ENCODE measurements at places on chromosomes 13 and 19. TPM values are rescaled to one million over a fixed set of nuclear protein-coding genes. Genes with fewer than 3 reads are reported as not detected.
A peak's percentile ranks its signal among the peaks of the same experiment; 100 is the strongest.

GRCh38 chr19:39974377-39975155 is 3.6 kb downstream of the PSMC4 start:
- no peaks in the 10 kb centered on the region for H3K4me1 ChIP-seq
- H3K4me3 ChIP-seq, result no peak overlapping the region
- H3K27ac ChIP-seq, result no peak overlapping the region
- peaks cover 38% of the 10 kb centered on the region for H3K36me3 ChIP-seq
- DNase-seq, result no peak

GRCh38 chr13:75309981-75310580 is 171.9 kb downstream of the TBC1D4 start:
- H3K27me3 ChIP-seq, result no peaks in the 10 kb centered on the region
- H3K4me3 ChIP-seq, result no peak overlapping the region
- H3K36me3 ChIP-seq, result peaks cover 21% of the 10 kb centered on the region
- no peak overlapping the region for H3K27ac ChIP-seq

Gene IL27RA
- 22.7 TPM for polyA plus RNA-seq

- H3K4me1 ChIP-seq, result peaks cover 5% of the 10 kb centered on the region
- H3K4me3 ChIP-seq, result no peak overlapping the region
- H3K36me3 ChIP-seq, result peaks cover 11% of the 10 kb centered on the region
- H3K27me3 ChIP-seq, result no peaks in the 10 kb centered on the region
Observed at GRCh38 chr13:97438856-97439595, 5.1 kb downstream of the RAP2A start.

GRCh38 chr13:45773236-45773635 is 71.1 kb downstream of the CBY2 start:
- H3K27me3 ChIP-seq, result no peaks in the 10 kb centered on the region
- no peak for DNase-seq
- no peaks in the 10 kb centered on the region for H3K4me1 ChIP-seq

GRCh38 chr19:10290876-10291553 is 1.3 kb downstream of the ICAM5 start:
- no peak overlapping the region for H3K4me3 ChIP-seq
- no peaks in the 10 kb centered on the region for H3K36me3 ChIP-seq
- H3K27ac ChIP-seq, result peak overlapping the region; percentile 50
- peaks cover 49% of the 10 kb centered on the region for H3K4me1 ChIP-seq
- DNase-seq, result peak; percentile 67

Gene DIAPH3
- 0.35 TPM for polyA plus RNA-seq

DNA sequence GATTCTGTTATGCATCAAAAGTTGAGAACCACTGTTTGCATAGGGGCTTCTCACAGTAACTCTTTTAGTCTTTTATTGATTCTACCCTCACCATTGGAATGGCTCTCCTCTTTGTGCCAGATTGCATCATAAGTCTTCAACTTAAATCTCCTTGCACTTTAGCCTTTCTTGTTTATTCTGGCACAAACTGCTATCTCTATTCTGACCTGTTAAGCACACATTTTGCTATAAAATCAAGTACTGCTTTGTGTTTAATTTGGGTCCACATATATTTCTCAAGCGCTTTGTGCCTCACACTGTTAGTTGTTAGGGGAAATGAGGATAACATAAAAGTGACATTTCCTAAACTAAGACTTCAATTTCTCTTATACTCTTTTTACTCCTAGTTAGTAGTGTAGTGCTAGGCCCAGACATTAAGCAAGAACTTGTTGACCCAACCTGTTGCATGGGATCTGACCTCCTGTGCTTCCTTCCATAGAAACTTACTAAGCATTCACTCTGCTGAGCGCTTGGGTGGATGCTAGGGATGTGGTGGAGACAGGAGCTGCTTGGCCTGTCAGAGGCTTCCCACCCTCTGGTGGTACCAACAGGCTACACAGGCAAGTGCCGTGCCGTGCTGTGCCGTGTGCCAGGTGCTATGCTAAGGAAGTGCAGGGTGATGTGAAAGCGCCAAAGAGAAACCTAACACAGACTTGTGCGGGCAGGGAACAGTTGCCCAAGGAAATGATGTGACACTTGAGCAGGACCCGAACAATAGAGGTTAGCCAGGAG is 1.2 kb downstream of the UTP14C start:
- no peak overlapping the region for H3K4me3 ChIP-seq
- H3K27me3 ChIP-seq, result no peaks in the 10 kb centered on the region
- peaks cover 8% of the 10 kb centered on the region for H3K4me1 ChIP-seq

GRCh38 chr19:40298026-40298425 is 12.9 kb upstream of the AKT2 start:
- no peaks in the 10 kb centered on the region for H3K4me1 ChIP-seq
- H3K27ac ChIP-seq, result no peak overlapping the region
- H3K4me3 ChIP-seq, result no peak overlapping the region
- no peaks in the 10 kb centered on the region for H3K36me3 ChIP-seq
- DNase-seq, result no peak
- no peaks in the 10 kb centered on the region for H3K27me3 ChIP-seq

DNA sequence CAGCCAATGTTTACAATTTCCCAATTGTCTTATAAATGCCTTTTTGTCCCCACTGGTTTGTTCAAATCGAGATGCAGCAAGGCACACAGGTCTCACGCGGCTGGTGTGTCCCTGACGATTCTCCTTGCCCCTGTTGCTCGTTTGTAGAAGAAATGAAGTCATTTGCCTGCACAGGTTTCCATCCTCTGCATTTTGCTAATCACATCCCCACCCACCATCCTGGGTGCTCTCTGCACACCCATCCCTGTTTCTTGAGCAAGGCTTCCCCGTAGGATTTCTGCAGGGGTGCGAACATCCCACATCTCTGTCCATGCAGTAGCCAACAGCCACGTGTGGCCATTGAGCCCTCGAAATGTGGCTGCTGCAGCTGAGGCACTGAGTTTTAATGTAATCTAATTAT is 59.8 kb upstream of the SOX1 start:
- H3K27ac ChIP-seq, result no peak overlapping the region
- peaks cover 4% of the 10 kb centered on the region for H3K4me1 ChIP-seq
- no peaks in the 10 kb centered on the region for H3K27me3 ChIP-seq
- no peaks in the 10 kb centered on the region for H3K36me3 ChIP-seq
- H3K4me3 ChIP-seq, result no peak overlapping the region
- DNase-seq, result no peak

DNA sequence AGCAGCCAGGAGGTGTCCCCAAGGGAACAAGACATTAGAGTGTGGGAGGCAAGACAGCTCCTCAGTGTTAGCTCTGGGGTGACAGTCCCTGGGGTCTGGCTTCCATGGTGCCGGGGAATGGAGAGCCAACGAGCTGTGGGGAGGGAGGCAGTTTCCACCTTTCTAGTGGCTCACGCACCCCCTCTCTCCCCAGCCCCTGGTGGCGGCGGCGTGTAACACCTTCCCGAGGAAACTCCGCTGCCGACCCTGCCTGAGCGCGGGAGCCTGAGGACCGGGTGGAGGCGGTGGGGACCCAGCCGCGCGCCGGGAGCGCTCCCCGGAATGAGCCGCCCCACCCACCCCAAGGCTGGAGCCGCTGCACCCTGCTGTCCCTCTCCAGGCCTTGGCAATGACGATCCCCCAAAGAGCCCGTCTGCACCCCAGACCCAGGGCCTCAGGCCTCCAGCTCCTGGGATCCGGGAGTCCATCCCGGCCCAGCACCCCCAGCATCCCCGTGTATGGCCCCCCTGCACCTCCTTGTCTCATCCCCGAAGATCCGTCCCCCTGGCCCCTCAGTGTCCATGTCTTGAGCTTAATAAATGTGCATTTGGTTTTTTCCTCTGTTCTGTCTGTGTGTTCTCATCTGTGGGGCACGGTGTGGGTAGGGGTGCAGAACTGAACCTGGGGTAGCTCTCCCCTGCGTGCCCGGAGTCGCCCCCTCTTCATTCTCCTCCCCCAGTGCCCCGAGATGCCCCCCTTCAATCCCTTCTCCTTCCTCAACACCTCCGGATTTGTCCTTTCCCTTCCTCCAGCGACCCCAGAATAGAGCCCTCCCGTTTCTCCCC is 622 bp upstream of the FXYD5 start:
- no peaks in the 10 kb centered on the region for H3K36me3 ChIP-seq
- H3K4me3 ChIP-seq, result peak overlapping the region; percentile 88
- no peak overlapping the region for H3K27ac ChIP-seq

- H3K4me1 ChIP-seq, result no peaks in the 10 kb centered on the region
- no peaks in the 10 kb centered on the region for H3K36me3 ChIP-seq
- DNase-seq, result no peak
- H3K27ac ChIP-seq, result no peak overlapping the region
- no peaks in the 10 kb centered on the region for H3K27me3 ChIP-seq
- no peak overlapping the region for H3K4me3 ChIP-seq
Observed at GRCh38 chr13:20708216-20708615, 4.7 kb downstream of the IL17D start.

DNA sequence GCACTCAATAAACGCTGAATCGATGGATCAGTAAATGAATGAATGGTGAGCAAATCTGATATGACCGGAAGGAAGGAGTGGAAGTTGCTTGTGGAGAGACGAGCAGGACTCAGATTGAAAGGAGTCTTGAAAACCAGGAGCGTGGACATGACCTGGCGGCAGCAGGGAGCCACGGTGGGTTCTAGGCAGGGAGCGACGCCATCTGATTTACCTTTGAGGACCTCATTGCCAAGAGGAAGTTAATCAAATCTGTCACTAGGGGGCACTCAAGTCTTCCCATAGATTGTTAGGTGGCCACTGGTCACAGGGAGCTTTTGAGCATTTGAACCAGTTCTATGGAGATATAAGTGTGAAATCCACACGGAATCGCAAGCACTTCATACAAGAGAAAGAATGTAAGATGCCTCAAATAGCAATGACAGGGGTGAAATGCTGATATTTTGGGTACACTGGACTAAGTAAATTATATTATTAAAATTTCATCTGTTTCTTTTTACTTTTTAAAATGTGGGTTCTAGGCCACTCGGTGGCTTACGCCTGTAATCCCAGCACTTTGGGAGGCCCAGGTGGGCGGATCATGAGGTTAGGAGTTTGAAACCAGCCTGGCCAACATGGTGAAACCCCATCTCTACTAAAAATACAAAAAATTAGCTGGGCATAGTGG is 9.2 kb upstream of the FBN3 start:
- H3K27ac ChIP-seq, result no peak overlapping the region
- no peaks in the 10 kb centered on the region for H3K27me3 ChIP-seq
- no peaks in the 10 kb centered on the region for H3K36me3 ChIP-seq
- peaks cover 4% of the 10 kb centered on the region for H3K4me1 ChIP-seq
- H3K4me3 ChIP-seq, result no peak overlapping the region
- DNase-seq, result peak; percentile 57

DNA sequence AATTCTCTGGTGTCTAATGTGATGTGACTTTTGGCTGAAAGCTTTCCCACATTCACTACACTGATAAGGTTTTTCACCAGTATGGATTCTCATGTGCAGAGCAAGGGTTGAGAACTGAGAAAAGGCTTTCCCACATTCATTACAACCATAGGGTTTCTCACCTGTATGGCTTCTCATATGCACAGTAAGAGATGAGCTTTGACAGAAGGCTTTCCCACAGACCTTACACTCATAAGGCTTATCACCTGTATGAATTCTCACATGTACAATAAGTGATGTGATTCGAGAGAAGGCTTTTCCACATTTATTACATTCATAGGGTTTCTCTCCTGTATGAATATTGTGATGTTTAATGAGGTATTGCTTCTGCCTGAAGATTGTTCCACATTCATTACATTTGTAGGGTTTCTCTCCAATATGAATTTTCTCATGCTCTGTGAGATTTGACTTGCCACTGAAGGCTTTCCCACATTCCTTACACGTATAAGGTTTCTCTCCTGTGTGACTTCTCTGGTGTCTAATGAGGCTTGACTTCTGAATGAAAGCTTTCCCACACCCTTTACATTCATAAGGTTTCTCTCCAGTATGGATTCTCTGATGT is 14.0 kb downstream of the ZNF260 start:
- DNase-seq, result no peak
- peaks cover 14% of the 10 kb centered on the region for H3K36me3 ChIP-seq
- H3K27me3 ChIP-seq, result no peaks in the 10 kb centered on the region
- no peak overlapping the region for H3K27ac ChIP-seq
- no peak overlapping the region for H3K4me3 ChIP-seq
- H3K4me1 ChIP-seq, result no peaks in the 10 kb centered on the region

Gene C3
- 613 TPM for polyA plus RNA-seq

Gene SPC24
- polyA plus RNA-seq, result 6.5 TPM

Gene CABP5
- 0.07 TPM for polyA plus RNA-seq

Gene LILRA2
- 51.6 TPM for polyA plus RNA-seq

Gene HCN2
- 0.04 TPM for polyA plus RNA-seq

GRCh38 chr13:35978607-35979316 is 152.4 kb downstream of the DCLK1 start:
- H3K27me3 ChIP-seq, result no peaks in the 10 kb centered on the region
- DNase-seq, result peak; percentile 37
- H3K36me3 ChIP-seq, result no peaks in the 10 kb centered on the region
- H3K4me1 ChIP-seq, result no peaks in the 10 kb centered on the region
- H3K27ac ChIP-seq, result peak overlapping the region; percentile 46

Gene PCP2
- polyA plus RNA-seq, result 4.4 TPM

- peaks cover 2% of the 10 kb centered on the region for H3K4me1 ChIP-seq
- H3K4me3 ChIP-seq, result no peak overlapping the region
- no peaks in the 10 kb centered on the region for H3K27me3 ChIP-seq
- DNase-seq, result no peak
- H3K36me3 ChIP-seq, result no peaks in the 10 kb centered on the region
- H3K27ac ChIP-seq, result no peak overlapping the region
Observed at GRCh38 chr19:16698914-16699313, 20.7 kb upstream of the NWD1 start.

Gene HNRNPL
- polyA plus RNA-seq, result 169 TPM

GRCh38 chr13:47829690-47830089 is 171.4 kb downstream of the SUCLA2 start:
- no peak overlapping the region for H3K27ac ChIP-seq
- no peaks in the 10 kb centered on the region for H3K36me3 ChIP-seq
- no peaks in the 10 kb centered on the region for H3K4me1 ChIP-seq

DNA sequence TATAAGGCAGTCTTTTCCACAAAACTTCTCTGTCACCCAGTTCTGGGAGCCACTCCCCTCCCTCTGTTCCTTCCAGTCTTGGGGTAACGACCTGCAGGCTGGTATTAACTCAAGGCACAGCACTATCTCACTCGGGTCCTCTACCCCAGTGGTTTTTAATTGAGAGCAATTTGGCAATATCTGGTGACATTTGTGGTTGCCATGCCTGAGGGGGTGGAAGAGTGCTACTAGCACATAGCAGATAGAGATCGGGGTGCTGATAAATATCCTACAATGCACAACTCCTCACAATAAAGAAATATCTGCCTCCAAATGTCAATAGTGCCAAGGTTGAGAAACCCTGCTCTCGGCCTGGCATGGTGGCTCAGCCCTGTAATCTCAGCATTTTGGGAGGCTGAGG is 117.7 kb upstream of the ABCC4 start:
- H3K27ac ChIP-seq, result no peak overlapping the region
- no peaks in the 10 kb centered on the region for H3K27me3 ChIP-seq
- DNase-seq, result no peak
- no peaks in the 10 kb centered on the region for H3K4me1 ChIP-seq
- H3K4me3 ChIP-seq, result no peak overlapping the region

- DNase-seq, result peak; percentile 26
- H3K27me3 ChIP-seq, result no peaks in the 10 kb centered on the region
- no peaks in the 10 kb centered on the region for H3K4me1 ChIP-seq
- no peaks in the 10 kb centered on the region for H3K36me3 ChIP-seq
- H3K4me3 ChIP-seq, result no peak overlapping the region
- no peak overlapping the region for H3K27ac ChIP-seq
Observed at GRCh38 chr13:50152224-50152623, 137.0 kb downstream of the KCNRG start.

Data from lung (tissue), 17 donors.